Naive thymus-derived CD8-positive, alpha-beta T cell (primary cell): ENCODE measurements at places on chromosomes 7 and 10. TPM values are rescaled to one million over a fixed set of nuclear protein-coding genes. Genes with fewer than 3 reads are reported as not detected.

Gene VSTM4
- total RNA-seq = not detected

Gene TMEM178B
- total RNA-seq = not detected

Gene MSMB
- total RNA-seq = not detected

Gene DNAH11
- 0.19 TPM for total RNA-seq

Gene SMKR1
- total RNA-seq = 1.5 TPM

Gene SRGN
- total RNA-seq = 70.7 TPM

Gene NUTM2E
- 0.96 TPM for total RNA-seq

Gene SLC29A4
- 0.16 TPM for total RNA-seq

Gene CCDC172
- total RNA-seq = not detected

Gene CCDC146
- total RNA-seq = 11.5 TPM

Gene CCDC3
- total RNA-seq = 0.10 TPM

Gene PDK4
- 1.7 TPM for total RNA-seq

GRCh38 chr7:42192066-42192465 lies 44.9 kb downstream of the GLI3 start:
- no peak for DNase-seq

DNA sequence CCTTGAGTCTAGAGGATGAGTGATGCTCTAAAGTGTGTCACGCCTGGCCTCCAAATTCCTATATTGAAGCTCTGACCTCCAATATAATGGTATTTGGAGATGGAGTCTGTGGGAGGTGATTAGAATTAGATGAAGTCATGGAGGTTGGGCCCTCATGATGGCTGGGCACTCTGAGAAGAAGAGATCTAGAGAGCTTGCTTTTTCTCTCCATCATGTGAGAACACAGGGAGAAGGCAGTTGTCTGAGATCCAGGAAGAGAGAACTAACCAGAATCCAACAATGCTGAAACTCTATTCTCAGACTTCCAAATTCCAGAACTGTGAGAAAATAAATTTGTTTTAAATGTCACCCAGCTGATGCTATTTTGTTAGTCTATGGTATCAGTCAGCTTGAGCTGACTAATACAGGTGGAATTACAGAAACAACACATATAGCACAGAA lies 15.1 kb downstream of the RNF216 start:
- DNase-seq = no peak

DNA sequence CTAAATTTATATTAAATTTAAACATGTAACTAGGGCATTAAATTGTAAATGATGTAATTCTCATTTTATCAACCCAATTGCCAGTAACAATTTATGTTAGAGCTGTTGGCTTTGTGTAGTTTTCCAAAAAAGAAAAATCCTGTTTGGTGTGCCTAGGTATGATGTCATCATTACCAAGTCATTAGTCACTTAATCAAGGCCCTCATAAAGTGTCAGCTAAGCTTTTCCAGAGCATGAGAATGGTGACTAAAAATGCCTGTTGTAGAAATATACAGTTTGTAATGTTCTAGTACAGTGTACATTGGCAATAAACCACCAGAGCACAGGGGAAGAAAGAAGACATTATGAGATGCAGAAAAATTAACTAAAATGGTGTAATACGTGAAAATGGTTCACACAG lies 593.8 kb upstream of the ANKRD30A start:
- DNase-seq = no peak

DNA sequence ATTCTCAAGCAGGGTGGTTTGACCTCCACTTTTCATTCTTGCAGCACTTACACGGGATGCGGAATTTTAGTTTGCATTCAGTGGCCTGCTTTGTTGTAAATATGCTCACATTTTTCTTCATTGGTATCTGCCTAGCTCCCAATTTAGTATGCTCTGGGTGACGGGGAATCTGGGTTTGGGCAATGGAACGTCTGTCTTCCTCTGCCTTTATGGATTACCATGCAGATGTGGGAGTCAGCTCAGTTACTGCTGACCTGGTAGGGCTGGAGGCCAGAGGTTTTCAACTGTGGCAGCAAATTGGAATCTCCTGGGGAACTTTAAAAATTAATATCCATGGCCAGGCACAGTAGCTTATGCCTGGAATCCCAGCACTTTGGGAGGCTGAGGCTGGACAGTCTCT lies 161.6 kb downstream of the CAMK1D start:
- no peak for DNase-seq

GRCh38 chr7:15794801-15795200 lies 108.3 kb upstream of the MEOX2 start:
- DNase-seq = no peak

DNA sequence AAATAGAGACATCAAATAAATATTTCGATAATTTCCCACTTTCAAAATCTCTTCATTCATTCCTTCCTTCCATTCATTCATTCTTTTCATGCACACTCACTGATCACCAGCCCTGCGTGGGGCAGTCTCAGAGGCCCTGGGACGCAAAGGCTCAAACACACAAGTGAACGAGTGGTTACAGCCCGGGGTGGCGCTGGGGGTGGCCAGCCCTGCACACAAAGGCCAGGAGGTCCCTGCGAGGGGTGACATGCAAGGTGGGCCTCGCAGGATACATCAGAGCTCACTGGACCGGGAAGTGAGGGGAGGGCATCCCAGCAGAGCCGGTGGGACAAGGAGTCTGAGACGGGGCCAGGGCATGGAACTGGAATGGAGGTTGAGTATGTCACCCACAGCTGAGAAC lies 29.9 kb upstream of the TTYH3 start:
- DNase-seq = no peak

DNA sequence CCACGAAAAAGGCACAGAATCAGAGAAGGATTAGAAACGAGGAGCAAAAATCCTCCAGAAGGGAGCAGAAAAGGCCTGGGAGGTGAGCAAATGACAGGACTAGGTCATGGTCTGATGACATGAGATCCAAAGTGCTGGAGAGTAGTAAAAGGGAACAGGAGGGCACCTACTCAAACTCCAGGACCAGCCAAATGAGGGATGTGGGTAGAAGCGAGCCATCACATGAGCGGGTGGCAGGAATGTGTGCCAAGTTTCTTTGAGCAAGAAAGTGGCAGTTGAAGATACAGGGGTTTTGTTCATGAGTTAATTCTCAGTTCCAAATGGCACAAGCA lies 112.6 kb downstream of the RNF32 start:
- DNase-seq = no peak

DNA sequence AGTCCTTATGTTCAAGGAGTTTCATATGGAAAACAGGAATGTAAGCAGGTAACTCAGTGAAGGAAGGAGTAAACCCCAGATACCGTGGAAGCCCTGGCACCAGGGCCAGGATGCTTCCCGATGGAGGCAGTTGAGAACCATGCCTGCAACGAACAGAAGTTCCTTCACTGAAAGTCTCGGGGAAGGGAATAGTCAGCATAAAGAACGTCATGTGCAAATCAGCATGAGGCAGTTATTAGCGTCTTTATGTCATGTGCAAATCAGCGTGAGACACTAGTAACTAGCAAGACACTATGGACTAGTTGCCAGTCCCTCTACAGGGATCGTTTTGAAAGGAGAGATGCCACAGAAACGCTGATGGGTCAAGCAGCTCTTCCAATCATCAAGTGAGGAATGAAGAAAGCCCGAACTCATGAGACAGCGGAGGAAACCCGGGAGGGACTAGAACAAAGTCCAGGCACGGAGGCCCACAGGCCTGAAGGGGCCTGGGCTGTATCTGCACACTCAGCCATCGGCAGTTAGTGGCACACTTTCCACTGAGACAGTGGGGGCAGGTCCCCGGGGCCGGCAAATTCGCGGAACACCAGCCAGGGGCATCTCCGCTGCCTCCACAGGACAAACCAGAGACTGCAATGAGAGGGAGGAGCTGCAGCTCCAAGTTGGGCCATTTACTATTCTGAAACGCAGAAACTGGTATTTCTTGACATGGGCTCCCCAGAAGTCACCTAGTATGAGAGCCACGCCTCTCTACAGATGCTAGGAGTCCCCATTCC lies 109.6 kb downstream of the SFMBT2 start:
- DNase-seq = no peak

GRCh38 chr7:55570218-55570873 lies 2.0 kb downstream of the VOPP1 start:
- no peak for DNase-seq

DNA sequence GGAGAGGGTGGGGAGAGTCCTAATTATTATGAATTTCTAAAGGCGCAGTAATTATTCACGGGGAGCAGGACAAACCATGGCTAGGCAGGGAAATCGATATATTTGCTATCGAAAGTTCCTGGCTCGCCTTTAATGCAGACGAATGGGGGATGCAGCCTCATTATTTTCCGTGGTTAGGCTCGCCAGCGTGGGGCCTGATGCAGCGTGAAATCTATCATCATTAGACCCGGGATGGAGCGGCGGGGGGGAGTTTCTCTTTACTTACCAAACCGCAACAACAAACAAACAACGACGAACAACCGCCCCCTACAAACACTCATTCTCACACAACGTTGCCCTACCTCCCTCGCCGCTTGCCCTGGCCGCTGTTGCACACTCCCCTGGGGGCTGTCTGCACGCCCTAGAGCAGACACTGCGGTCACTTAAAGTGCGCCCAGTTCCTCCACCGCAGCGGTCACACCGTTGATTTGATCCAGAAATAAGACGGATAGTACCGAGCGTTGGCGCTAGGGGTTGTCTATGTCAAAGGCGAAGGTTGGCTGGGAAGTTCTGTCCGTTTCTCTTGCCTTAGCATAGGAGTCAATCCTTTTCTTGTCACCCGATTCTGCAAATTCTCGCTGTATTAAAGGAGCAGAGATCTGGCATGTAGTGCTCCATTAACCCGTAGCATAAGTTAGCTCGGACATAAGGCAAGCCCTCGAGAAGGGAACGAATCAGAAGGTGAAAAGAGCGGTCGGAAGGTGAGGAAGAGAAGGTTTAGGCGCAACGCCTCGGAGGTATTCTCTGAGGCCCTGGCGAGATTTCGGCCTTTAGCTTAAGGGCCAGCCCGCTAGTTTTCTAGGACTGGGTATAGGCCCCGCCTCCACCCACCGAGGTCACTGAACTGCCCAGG lies 10.4 kb downstream of the NXPH1 start:
- no peak for DNase-seq

DNA sequence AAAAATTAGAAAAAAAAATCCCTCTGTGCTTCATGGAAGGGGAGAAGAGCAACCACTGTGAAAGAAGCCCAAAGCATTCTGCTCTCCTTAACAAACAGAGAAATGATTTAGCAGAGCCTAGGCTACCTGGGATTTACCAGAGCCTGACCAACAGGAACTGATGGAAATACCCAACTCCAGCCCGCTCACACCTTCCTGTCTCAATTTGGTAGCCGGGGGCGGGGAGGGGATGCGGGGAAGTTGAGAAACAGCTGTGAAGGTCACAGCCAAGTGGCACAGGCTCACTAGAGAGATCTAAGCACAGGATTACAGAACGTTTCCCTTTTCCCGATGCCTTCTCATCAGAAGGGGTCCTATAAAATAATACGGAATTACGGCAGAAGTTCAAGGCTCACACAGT lies 17.6 kb downstream of the RSU1 start:
- DNase-seq = no peak

DNA sequence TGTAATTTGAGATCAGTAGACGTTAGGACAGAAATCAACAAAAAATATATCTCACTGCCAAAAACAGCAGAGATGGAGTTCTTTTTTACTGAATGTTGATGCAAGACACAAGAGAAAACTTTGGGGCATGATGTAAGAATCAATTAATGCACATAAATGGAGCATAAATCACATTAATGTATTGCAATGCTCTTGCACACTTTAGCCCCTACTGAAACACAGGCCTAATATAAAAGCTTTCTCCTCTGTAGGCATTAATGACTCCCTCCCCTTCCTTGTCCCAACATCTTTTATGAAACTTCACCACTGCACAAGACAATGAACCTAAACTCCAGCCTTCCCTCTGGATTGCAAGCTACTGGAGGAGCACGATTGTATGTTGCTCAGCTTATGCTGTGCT lies 58.8 kb downstream of the CACNA2D1 start:
- no peak for DNase-seq

- DNase-seq = no peak
These were observed 868.4 kb downstream of the SORCS3 start for GRCh38 chr10:105509517-105509916.

- DNase-seq = no peak
These were observed 34.6 kb downstream of the MALSU1 start for GRCh38 chr7:23333671-23334246.

DNA sequence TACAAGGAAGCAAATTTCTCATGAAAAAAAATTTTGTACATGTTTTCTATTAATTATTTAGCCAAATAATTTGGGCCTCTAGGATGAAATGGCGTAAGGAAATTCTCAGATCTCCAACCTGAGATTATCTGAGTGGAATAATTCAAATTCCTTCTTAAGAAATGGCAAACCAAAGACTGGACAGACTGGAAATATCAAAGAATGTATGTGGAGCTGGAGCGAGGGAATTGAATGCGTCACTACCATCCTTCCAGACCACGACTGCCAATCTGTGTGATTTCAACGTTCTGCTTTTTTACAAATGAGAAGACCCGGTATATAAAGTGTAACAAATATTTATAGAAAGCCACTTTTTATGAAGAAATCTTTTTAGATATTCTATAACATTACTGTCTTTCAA lies 12.4 kb upstream of the BLNK start:
- no peak for DNase-seq

DNA sequence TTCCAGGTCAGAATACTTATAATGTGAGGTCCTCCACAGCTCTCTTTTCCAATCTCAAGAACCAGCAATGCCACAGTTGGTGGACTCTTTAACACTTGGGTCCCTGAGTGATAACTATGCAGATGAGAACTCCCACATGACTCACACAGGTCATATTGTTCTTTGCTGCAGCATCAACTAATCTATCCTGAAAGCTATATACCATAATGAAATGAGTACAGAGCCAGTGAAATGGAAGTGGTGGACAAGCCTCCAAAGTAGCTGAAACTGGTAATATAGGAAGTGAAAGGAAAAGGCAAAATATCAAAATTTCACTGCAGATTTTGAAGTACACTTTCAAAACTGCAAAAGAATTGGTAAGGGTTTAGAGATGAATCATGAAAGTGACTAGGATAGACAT lies 45.6 kb downstream of the SORCS1 start:
- DNase-seq = no peak

GRCh38 chr7:28190077-28190710 lies 9.6 kb upstream of the JAZF1 start:
- no peak for DNase-seq

- no peak for DNase-seq
These were observed 22.6 kb upstream of the PDIA4 start for GRCh38 chr7:149050941-149051340.

DNA sequence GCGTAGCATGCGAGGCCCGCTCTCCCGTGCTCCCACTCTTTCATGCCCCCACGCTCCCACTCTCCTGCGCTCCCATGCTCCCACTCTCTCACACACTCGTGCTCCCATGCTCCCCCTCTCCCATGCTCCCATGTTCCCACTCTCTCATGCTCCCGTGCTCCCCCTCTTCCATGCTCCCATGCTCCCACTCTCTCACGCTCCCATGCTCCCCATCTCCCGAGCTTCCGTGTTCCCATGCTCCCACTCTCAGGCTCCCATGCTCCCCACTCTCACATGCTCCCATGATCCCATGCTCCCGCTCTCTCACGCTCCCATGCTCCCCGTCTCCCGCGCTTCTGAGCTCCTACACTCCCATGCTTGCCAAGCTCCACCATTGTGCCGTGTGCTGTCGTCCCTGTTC lies 84.4 kb upstream of the ANLN start:
- no peak for DNase-seq
